ENCODE measurements at places on chromosomes 12 and 14.

DNA sequence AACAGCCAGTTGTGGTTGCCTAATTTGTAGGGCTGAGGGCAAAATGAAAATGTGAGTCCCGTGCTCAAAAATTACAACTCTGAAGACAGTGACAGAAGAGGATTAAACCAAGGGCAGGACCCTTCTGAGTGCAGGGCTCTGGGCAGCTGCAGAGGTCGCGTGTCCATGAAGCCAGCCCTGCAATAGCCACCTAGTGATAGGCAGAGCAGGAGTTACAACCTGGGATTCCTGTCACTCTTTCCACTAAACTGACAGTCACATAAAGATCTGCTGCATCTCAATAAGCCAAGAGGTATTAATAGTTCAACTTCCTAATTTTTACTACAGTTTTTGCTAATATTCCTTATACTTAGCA lies 94.1 kb downstream of the SLC2A13 start:
- DNase-seq, result no peak

DNA sequence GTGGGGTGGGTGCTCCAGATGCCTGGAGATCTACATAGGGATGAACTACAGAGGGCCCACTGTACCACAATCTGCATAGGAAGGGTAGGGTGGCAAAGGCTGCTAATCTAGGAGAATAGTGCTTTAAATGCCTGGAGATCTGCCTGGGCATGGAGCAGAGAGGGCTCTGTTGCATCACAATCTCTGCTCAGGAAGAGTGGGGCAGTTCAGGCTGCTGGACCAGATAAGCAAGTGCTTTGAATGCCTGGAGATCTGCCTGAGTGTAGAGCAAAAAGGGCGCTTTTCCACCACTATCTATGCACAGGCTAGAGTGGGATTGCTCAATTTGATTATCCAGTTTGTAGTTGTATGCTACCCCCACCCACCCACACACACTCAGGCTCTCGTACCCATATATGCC lies 886.3 kb upstream of the SEL1L start:
- no peak for DNase-seq

DNA sequence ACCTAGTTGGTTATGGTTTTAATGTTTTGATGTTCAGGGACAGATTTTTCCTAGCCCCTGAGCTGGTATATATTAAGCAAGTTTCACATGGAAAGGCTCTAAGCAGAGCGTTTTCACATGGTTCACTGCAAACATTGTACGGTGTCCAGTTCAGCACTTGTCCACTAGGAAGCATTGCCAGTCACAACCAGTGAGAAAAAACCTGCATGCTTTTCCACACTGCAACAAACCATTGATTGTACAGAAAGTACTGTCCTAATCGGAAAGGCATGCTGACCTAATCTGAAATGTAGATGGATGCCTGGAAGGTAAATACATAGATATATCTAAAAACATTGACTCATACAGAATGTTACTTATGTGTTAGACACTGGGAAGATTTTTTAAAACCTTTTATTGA lies 25.0 kb upstream of the NPAS3 start:
- DNase-seq, result no peak

DNA sequence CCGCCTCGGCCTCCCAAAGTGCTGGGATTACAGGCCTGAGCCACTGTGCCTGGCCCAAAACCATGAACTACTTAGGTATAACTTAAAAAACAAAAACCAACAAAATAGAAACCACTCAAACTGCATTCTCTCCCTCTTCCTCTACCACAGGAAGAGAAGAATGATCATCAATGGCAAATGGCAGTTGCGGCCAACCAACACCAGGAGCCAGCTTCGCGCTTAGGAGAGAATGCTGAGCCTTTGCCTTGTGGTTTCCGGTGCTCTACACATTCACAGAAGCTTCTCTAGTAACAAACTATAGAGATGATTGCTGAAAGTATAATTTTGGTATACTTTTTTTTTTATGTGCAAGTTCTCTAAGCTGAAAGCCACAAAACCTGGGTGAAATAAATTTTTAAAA lies 17.1 kb downstream of the CATSPERB start:
- DNase-seq, result no peak

GRCh38 chr12:105907982-105908381 lies 230.8 kb downstream of the NUAK1 start:
- no peak for DNase-seq

GRCh38 chr14:58560208-58560607 lies 77.6 kb upstream of the DACT1 start:
- no peak for DNase-seq

DNA sequence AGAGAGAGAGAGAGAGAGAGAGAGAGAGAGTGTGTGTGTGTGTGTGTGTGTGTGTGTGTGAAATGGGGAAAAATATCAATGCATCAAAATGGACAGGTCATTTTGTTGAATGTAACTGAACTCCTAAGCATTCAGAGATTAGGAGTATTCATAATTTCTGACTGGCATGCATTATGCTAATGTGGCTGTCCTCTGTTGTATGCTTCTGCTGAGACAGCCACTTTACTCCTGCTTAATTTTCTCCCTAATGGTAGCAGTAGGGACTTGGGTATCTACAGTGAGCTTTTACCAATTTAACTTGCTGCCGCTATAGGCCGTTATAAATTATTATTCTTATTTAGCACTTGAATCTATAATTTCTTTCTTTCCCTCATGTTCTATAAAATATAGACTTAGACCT lies 924.8 kb downstream of the NRXN3 start:
- DNase-seq, result no peak

GRCh38 chr12:72234886-72235285 lies 37.3 kb upstream of the TRHDE start:
- DNase-seq, result no peak

GRCh38 chr12:10272467-10272866 lies 35.2 kb upstream of the KLRD1 start:
- DNase-seq, result no peak

GRCh38 chr14:104657563-104658324 lies 31.7 kb upstream of the INF2 start:
- DNase-seq, result no peak

DNA sequence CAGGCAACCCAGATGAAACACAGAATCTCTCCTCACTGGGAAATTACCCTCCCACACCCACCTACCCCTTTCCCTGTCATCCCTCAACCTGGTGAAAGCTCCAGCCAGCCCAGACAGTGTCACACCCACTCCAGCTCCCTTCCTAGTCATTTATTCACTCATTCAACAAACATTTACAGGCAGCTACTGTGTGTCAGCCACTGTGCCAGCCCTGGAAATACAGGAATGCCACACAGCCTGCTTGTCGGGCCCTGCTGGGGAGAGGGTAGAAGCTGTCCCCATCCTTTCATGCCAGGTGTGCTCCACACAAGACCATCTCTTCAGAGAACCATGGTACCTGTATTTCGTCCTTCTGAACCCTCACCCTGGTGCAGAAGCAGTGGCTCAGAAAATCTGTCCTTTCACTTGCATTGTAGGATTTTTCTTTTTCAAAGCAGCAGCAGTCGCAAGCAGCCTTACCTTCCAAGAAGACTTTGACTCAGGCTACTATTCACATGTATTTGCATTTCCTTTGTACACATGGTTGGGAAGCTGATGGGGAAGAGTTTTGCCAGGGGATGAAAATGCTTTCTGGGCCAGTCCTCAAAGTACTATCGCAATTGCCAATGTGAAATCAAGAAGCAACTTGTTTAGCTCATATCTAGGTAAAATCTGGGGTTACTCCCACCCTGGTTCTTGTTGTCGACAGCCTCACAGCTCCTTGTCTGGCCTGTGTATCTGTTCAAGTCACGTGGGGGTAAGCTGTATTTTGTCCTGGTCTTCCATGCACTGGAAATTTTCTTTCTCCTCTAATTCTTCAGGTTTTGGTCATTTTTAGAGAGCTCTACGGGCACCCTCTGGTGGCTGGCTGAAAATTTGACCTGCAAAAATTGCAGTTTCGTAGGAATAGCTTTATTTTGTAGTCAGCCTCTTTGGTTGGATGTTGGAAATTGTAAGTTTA lies 147.4 kb upstream of the EGLN3 start:
- no peak for DNase-seq

GRCh38 chr12:27229367-27229766 lies 14.7 kb upstream of the STK38L start:
- no peak for DNase-seq

- DNase-seq, result no peak
Observed at GRCh38 chr12:90013409-90013808, 304.8 kb upstream of the ATP2B1 start.

DNA sequence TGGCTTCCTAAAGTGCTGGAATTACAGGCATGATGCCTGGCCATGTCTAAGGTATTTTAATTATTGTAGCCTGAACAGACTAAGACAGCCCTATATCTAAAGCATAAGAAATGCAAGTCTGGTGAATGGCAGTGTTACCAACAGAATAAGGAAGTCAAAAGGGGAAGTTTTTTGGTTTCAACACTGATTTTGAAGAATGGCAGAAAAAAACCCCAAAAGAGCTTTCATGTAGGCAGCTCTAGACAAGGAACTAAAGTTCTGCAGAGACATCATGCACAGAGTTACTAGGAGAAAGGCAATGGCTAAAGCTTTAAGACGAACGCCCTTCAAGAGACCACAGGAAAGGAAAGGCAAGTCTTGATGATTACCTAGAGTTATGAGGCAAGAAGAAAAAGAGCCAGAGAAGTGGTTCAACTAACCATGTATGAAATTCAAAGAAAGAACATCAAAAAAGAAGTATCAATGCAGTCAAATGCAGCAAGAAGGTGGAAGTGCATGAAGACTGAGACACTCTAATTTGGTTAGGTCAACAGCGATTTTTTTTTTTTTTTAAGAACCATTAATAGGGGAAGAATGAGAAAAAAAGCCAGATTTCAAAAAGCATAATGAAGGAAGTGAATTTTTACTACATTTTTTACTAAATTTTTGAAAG lies 50.8 kb downstream of the RPS6KA5 start:
- no peak for DNase-seq

DNA sequence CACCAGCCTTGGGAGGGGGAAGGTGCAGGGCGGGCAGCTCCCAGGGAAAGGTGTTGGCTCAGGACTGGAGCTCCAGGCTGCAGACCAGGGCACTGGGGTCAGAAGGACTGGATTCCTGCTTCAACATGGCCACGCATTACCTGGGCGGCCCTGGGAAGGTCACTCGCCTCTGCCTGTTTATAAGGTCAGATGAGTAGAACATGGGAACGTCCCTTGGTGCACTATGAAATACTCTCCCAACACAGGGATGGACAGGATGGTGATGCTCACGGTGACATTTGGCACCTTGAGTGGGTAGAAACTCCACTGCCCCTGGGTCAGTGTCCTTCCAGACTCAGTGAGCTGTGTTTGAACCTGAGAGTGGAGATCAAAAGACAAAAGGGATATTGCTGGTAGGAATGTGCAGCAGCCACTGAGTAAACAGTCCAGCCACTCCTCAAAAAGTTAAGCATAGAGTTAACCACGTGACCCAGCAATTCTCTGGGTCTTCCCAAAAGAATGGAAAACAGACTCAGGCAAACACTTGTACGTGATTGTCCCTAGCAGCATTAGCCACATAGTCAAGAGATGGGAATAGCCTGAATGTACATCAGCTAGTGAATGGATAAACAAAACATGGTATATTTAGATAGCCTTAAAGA lies 9.1 kb upstream of the BDKRB2 start:
- no peak for DNase-seq

DNA sequence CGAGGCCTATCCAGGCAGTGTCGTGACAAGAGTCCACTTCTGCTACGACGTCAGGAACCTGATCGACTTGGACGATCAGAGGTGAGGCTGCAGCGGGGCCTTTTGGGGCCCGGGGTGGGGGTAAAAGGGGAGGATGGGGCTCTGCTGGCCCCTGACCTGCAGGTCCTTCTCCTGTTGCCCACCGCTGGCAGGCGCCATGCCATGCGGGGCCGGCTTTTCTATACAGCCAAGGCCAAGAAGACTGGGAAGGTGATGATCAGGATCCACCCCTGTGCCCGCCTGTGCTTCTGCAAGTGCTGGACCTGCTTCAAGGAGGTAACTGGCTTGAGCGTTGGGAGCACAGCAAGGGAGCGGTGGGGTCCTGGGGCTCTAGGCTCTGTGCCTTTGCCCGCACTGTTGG lies 31.6 kb downstream of the NGB start:
- DNase-seq, result no peak

GRCh38 chr12:92989715-92990484 lies 60.8 kb upstream of the EEA1 start:
- DNase-seq, result no peak

GRCh38 chr12:1716911-1717310 lies 26.0 kb downstream of the ADIPOR2 start:
- no peak for DNase-seq

DNA sequence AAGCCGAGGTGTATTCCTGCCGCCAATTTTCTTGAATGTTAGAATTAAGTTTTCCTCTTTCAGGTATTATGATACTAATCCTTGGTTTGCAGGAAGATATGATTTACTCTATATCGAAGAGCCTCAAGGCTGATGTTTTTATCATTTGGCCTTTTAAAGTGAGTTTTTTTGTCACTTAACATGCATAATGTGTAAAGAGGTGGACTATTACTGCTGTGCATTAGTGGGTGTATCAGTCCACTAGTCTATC lies 11.1 kb upstream of the TMPO start:
- DNase-seq, result no peak

- no peak for DNase-seq
Observed at GRCh38 chr12:60805364-60805763, 1209.5 kb downstream of the SLC16A7 start.

DNA sequence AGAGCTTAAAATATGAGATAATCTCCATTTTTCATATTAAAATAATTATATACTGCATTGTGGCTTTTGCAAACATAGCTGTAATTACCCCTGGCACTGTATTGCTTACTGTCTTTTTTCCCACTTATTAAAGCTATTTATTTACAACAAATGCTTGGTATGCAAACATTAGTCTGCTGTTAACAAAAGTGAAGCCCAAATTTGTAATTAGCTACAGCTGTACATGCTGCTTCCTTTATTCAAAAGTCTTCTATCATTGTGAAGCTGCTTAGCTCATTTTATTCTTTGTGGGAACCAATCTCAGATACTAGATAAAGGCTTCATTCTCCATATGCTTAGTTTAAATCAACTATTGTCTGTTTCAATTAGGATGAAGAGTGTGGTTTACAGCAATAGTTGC lies 425.8 kb upstream of the FOXG1 start:
- DNase-seq, result no peak

DNA sequence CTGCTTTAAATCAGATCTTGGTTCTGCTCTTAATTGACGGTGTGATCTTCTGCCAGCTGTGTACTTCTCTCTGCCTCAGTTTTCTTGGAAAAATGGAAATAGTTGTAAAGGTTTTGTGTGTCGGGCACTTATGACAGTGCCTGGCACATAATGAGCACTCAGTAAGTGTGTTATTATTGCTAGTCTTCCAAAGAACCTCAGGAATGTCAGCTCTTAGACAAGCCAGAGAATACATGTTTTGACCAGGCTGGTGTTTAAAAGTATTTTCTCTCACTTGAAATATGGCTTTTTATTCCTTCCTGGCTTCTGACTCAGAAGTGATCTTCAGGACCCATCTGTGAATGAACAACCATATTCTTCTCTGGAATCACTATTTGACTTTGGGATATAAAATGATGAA lies 304.1 kb downstream of the SNAPC1 start:
- DNase-seq, result no peak

- DNase-seq, result no peak
Observed at GRCh38 chr12:1107669-1108068, 116.6 kb downstream of the ERC1 start.

GRCh38 chr12:75943730-75944096 lies 87.9 kb downstream of the PHLDA1 start:
- no peak for DNase-seq
